ENCODE measurements at places on chromosomes 3 and 15. TPM values are rescaled to one million over a fixed set of nuclear protein-coding genes. Genes with fewer than 3 reads are reported as not detected.

SEMA3B gene
- total RNA-seq = 120 TPM

XCR1 gene
- 0.26 TPM for total RNA-seq

CEP19 gene
- total RNA-seq = 1.6 TPM

C15orf39 gene
- 33.3 TPM for total RNA-seq

CYP19A1 gene
- total RNA-seq = 0.58 TPM

GOLGA6A gene
- total RNA-seq = not detected
